ENCODE measurements at places on chromosomes 2 and 18.

GRCh38 chr2:224101820-224102630 lies 62.9 kb upstream of the SERPINE2 start:
- no peak for DNase-seq

- no peak for DNase-seq
These were observed 38.6 kb downstream of the CABLES1 start for GRCh38 chr18:23173912-23174311.

DNA sequence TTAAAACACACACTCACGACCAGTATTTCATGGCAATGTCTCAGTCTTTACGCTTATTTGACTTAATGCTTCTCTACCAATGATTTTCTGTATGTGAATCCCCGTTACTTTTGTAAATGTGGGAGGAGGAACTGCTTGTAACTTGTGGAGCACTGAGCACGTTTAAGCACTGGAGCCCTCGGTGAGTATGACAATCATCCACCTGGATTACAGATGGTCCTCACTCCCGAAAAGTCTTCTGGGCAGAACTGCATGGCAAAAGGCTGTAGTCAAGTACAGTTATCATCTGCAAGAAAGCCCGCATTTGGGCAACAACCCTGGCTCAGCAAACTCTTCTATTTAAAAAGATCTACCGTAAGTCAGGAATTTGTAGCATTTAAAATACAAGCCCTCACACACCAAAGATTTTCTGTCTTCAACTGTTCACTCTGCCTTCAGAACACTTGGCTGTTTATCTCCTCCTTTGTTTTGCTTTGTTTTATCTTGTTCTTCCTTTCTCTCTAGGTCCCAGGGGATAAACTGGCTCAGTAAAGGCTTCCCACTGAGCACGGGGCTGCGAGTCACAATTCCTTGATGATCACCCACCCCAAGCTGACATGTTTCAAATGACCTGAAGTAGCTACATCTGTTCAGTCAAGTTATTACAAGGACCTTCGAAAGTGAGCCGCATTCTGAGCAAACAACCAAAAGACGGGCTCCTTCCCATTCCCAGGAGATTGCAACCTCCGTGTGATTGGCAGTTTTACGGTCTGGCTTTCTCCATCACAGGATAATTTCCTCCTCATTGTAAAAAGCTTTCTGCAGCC lies 102.2 kb downstream of the DLGAP1 start:
- DNase-seq = no peak

- peak; percentile 49 for DNase-seq
These were observed 33.6 kb upstream of the RNF149 start for GRCh38 chr2:101341901-101342624.

GRCh38 chr2:83582589-83582988 lies 876.5 kb downstream of the SUCLG1 start:
- DNase-seq = no peak

DNA sequence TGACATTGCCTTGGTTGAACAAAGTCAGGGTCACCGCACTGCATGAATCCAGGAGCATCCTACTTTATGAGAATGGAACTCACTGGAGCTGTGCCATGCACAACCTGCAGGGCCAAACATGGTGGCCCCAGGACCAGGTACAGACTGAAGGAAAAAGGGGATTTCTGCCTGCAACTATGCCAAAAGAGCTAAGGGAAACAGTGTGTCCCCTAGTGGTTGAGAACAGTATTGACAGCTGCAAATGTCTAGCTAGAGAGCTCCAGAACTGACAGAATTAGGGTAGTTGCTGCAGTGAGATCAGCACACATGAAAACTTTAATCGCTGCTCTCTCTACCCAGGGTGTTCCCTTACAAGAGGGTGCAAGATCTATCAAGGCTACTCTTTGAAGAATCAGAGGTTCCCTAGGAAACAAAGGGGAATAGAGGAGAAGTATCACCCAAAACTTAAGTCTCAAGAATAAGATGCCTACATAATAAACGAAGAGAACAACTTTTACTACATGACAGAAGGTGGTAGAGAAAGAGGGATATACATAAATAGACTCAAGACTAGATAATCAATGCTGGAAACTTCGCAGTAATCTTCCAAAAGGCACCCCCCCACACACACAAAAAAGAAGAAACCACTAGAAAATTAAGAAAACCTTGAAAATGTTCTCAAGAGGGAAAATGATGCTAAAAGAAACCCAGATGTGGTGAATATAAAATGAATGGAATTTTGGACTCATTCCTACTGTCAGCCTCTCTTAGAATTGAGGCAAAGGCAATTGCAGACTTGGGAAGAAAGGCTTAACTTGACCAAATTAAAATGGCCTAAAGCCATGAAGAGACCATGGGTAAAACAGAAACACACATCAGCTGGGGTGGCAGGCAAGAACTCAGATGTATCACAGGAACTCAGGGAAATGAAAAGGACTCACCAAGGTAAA lies 43.6 kb upstream of the IHH start:
- no peak for DNase-seq

DNA sequence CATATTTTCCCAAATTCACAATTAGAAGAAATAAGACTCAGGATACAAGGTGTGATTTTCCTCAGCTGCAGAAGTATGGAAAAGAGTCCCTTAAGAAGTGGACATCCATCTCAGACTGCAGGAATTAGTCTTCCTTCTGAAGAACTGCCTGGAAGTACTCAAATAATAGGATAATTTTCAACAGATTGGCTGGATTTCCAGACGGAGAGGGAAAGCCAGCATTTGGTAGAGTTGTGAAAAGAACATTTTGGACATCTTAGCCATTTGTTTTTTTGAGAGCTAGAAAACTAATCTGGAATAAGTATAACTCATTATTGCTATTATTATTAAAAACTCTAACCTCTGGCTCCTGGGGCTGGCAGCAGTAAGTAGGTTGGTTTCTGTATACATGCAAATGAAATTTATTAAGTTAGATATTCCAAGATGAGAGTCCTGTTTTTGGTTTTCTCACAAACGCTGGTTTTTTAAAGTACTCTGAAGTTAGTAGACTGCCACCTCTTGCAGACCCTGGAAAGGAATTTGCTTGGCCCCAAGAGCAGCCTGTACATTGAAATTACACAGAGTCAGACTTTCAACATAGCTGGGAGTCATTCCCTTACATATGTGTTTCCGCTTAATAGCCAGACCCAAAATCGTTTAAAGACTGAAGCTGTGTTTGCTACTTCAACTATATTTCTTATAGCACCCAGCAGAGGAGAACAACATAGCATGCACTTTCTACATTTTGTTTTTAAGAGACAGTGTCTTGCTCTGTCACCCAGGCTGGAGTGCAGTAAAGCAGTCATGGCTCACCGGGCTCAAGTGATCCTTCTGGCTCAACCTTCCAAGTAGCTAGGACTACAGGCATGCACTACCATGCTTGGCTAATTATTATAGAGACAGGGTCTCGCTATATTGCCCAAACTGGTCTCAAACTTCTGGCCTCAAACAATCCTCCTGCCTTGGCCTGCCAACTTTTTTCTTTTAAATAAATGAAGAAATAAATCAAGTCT lies 142.4 kb downstream of the THADA start:
- DNase-seq = no peak

GRCh38 chr2:126876631-126877030 lies 22.1 kb upstream of the TEX51 start:
- DNase-seq = no peak

GRCh38 chr2:120132691-120133090 lies 90.5 kb downstream of the TMEM185B start:
- no peak for DNase-seq

GRCh38 chr2:205678541-205679142 lies 3.7 kb upstream of the NRP2 start:
- DNase-seq = no peak

DNA sequence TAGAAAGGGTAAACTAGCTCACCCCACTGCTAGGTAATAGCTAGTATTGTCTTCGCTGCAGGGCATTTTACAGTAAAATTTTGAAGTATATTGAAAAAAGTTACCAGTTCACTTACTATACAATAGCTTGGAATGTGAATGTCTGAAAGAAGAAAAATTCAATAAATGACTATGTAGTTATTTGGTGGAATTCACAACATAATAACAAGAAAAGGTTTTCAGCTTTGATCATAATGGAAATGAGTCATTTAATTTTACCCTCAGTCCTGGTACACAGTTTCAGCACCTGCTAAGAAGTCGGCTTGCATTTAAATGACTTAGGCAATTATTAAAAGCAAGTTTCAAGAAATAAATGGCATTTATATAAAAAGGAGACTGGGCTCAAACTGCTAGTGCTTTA lies 90.4 kb downstream of the NUP35 start:
- DNase-seq = no peak

DNA sequence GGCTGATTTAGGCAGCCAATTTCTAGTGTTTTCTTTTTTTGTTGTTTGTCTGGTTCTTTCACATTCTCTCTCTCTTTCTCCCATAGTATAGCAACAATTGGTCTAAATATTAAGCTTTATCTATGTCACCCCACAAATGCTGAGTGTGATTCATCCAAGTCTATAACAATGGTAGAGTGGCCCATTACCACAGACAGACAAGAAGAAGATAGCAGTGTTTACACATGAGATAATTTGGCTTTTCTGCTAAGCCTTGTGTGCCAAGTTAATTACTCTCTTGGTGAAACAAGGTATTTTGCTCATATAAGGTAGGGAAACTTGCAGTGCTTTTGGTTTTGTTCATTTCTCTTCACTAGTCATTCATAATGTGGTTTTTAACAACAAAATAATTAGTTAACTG lies 166.5 kb downstream of the SLC8A1 start:
- no peak for DNase-seq

DNA sequence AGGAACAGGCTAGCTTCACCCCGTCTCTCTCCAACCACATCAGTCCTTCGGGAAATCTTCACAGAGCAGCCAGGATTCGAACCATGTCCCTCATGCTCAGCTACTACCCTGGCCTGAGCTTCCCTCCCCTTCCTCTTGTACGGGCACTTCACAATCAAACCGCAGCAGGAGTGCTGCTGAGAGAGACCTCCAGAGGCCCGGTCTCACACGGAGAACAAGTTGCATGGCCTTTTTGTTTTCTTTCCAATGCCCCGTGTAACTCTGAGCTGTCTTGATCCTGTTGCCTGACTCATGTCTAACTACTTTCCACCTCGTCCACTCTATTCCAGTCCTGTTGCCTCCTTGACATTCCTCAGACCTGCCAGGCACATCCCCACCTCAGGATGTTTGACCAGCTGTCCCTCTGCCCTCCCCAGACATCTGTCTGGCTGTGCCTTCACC lies 25.4 kb downstream of the FBLN7 start:
- DNase-seq = no peak

GRCh38 chr2:198314559-198315153 lies 510.3 kb downstream of the PLCL1 start:
- DNase-seq = no peak

DNA sequence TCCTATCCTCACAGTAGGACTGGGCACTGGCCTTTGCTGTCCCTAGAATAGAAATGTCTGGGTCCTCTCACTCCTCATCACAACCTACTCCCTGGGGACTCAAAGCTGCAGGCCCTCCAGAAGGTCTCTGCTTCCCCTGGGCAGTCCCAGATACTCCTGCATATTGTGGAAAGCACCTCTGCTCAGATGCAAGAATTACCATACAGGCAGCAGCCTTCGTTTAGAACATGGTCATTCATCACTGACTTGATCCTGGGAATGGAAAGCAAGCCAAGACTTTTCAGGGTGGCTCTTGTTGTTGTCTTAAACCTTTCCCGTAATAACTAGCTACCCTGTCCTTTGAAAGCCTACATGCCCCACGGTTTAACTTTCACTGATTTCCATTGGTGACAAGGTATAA lies 53.1 kb upstream of the NPAS2 start:
- DNase-seq = no peak

GRCh38 chr2:63378589-63378988 lies 209.7 kb downstream of the WDPCP start:
- no peak for DNase-seq

- DNase-seq = no peak
These were observed 5.1 kb upstream of the DCC start for GRCh38 chr18:52334896-52335295.

GRCh38 chr2:235116885-235117492 lies 165.2 kb downstream of the SH3BP4 start:
- no peak for DNase-seq

DNA sequence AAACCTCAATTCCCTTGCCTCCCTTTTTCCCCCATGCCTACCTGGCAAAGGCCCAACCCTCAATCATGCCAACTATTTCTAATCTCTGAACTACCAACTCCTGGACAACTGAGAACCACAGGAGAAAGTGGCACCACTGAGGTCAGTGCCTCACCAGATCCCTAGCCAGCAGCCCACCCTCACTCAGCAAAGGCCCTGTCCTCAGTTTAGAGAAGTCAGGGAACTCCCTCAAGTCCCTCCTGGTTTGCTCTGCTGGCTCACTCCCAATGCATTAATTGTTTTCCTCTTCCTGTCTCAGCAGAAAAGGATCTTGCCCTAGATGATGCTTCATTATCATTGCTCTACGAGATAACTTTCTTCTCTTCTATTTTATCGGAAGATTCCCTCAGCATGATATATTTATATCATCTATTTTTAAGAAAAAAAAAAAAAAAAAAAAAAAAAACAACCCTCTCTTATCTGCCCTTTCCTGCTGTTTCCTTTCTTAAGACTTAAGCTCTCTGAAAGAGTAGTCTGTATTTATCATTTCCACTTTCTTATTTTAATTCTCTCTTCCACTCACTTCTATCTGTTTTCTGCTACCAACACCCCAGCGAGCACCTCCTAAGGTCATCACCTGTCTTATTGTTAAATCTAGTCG lies 22.7 kb upstream of the ZBTB14 start:
- DNase-seq = no peak

- peak; percentile 86 for DNase-seq
These were observed 49.8 kb downstream of the FBLN7 start for GRCh38 chr2:112187805-112188596.

DNA sequence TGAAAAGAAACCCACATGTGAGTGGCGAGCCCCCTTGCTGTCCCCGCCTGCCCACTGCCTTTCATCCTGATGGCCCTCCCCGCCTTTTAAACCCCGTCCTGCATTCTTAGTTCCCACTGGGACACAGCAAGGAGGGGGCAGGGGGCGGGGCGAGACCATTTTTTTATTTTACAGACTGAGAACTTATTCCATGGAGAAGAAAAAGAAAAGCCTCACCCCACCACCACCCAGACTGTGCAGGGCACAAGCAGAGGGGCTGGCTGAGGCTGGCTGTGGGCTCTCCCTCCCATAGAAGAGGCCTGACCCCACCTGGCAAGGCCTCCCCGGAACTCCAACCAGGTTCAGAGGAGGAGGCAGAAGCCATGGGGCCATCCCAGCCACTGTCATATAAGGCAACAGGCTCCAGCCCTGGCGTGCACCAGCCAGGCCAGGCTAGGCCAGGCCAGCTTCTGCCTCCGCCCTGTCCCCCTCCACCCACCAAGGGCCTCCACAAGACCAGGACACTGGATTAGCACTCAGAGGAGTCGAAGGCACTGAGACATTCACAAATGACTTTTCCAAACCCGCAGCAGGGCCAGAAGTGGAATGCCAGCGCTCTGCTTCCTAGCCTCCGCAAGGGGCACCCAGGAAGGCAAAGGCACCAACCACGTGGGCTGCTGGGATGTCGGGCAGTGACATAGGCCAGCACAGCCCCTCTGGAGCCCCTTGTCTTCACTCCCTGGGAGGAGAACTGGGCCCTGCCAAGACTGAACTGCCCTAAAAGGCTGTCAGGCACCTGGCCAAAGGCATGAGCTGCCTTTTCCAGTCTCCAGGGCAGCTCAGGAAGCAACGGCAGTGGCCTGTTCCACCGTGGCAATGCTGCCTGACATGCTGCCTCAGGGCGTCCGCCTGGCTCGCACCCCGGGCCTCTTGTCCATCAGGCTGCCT lies 37.5 kb upstream of the SEMA4C start:
- DNase-seq = no peak

GRCh38 chr2:234174742-234175141 lies 124.2 kb downstream of the SPP2 start:
- no peak for DNase-seq
